ACHN (cell line): ENCODE measurements at places on chromosomes 2 and 18.

- no peak for DNase-seq
Measured at GRCh38 chr18:61732854-61733253, 160.0 kb downstream of the RNF152 start.

DNA sequence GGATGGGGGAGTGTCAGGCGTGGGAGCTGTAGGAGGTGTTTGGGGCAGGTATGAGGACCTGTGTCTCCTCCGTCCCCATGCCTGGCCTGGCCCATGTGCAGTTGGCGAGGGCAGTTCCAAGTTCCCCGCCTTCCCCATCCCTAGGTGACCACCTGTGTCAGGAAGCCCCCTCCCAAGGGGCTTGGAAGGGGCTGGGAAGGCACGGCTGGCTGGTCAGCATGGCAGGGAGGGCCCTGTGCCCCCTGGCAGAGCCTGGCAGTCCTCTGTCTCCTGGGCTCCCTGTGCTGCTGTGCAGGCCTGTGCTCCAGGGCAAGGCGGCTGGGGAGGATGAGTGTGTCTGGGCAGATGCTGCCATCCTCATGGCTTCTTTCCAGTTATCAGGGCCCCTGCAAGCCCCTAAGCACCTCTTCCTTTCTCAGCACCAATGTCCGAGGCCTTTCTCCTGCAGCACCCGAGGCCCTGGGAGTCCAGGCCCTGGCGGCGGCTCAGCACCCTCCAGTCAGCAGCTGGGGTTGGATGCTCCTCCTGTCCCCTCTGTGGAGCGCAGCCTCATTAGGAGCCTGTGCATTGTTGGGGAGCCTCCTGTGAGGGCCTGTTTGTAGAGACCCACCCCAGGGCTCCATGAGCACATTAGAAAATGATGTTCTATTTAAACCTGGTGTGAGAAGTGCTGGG is 101.7 kb downstream of the FAM210A start:
- no peak for DNase-seq

DNA sequence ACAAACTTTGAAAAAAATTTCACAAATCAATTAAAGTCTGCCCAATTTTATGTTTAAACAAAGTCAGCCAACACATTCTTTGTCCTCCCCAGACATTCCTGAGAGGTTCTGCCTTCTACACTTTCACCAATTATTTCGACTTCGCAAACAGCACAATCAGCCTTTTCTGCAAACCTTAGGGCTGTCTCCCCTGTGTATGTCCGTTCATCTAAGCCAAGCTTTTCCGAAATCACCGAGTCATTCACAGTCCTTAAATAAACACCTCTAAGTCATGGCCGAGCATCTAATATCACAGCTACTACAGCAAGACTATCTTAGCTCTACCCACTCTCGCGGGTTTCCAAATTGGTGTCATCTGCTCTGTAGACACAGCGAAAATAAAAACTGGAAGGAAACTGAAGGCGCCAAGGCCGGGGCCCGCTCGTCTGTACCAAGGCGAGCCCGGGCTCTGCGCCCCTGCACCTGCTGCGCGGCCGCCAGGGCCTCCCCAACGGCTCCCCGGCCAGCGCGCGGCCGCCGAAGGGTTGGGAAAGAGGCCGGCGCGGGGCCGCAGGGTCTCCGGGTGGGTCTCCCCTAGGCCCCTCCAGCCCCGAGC is 730 bp downstream of the ODC1 start:
- peak; percentile 52 for DNase-seq

DNA sequence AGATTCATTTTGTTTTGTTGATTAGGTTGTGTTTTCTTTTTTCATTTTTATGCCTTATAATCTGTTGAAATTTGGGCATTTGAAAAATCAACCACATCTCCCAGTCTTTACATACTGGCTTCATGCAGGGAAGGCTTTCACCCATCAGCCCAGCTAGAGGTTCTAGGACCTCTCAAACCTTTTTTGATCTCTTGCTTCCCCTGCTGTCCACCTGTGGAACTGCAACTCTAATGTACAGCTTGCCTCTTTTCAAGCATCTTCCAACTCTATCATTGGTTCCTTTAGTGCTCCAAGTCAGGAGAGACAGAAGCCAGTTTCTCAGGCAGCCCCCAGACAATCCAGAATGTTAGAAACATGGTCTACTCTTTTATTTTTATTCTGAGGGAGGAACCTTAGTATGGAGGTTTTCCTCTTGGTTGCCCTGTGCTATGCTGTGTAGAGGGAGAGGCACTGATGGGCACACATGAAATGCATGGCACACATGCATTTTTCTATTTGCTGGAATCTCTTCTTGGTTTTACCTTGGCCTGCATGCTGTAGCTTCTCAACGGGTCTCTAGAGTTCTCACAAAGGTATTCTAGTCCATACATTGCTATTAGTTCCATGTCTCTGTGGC is 107.2 kb upstream of the L3MBTL4 start:
- peak; percentile 61 for DNase-seq

DNA sequence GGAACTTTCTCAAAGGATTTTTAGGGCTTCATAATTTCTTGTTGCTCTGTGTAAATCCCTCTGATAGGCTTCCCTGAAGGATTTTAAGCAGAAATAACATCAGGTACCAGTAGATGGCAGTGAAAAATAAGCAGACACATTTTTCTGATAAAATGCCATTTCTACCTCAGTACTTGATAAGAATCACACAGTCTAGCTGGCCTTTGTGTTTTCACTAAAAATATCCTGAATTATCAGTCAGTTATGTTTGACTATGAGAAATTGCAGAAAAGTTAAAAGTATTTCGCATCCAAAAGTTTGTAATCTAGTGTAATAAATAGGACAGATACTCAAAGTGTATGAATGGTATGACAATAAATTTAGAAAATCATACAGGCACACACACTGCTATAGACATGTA is 68.7 kb downstream of the DNAJC10 start:
- peak; percentile 49 for DNase-seq

DNA sequence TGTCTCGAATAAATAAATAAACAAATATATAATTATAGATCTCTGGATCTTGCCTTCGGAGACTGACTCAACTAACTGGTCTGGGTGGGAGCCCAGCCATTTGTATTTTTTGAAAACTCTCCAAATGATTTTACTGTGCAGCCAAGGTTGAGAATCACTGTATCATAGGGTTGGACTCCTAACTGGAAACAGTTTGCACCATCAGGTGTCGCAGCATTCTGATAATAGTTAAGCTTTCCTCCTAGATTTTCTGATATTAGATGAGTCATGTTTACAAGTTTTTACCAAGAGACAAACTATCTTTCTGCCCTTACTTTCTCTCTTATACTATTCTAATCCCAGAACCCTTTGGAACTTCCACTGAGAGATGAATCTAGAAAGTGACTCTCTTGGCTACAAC is 16.8 kb downstream of the IL37 start:
- no peak for DNase-seq

- DNase-seq = no peak
Measured at GRCh38 chr2:3420769-3421397, 41.4 kb downstream of the TRAPPC12 start.

DNA sequence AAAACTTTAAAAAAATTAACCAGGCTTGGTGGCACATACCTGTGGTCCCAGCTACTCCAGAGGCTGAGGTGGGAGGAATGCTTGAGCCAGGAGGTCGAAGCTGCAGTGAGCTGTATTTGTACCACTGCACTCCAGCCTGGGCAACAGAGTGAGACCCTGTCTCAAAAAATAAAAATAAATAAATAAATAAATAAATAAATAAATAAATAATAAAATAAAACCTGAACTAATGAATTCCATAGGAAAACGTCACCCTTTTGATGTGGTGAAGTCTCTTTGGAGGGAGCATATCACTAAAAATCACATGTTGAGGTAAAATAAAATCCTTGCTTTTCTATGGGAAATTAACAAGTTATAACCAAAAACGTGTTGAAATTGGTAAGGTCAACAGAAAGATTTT is 29.6 kb upstream of the ITGAV start:
- no peak for DNase-seq

GRCh38 chr2:113132414-113133021 is 5.1 kb downstream of the IL1RN start:
- no peak for DNase-seq

GRCh38 chr18:11986061-11986460 is 4.8 kb downstream of the IMPA2 start:
- DNase-seq = no peak

GRCh38 chr2:111178730-111179405 is 58.2 kb downstream of the BCL2L11 start:
- peak; percentile 35 for DNase-seq

- no peak for DNase-seq
Measured at GRCh38 chr2:180901331-180901730, 79.1 kb upstream of the UBE2E3 start.

GRCh38 chr2:170712653-170713542 is 2.2 kb upstream of the SP5 start:
- no peak for DNase-seq

- no peak for DNase-seq
Measured at GRCh38 chr18:13564579-13564978, 161.8 kb downstream of the FAM210A start.

DNA sequence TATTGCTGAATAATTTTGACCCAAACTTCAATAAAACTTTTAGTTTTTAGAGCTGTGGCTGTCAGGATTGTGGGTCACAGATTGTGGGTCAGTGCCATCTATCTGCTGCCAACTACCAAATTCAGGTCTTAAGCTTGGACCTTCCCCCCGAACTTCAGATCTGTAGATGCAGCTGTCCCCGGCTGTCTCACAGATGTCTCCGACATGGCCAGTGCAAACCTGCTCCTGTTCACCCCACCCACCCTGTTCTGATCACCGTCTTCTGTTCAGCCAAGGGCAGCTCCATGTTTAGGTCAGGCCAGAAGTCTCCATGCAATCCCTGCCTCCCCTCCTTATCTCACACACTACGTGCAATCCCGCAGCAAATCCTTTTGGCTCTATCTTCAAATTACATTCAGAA is 175.0 kb downstream of the PRKCE start:
- DNase-seq = no peak

- DNase-seq = no peak
Measured at GRCh38 chr2:30366199-30366691, 80.8 kb upstream of the LCLAT1 start.

DNA sequence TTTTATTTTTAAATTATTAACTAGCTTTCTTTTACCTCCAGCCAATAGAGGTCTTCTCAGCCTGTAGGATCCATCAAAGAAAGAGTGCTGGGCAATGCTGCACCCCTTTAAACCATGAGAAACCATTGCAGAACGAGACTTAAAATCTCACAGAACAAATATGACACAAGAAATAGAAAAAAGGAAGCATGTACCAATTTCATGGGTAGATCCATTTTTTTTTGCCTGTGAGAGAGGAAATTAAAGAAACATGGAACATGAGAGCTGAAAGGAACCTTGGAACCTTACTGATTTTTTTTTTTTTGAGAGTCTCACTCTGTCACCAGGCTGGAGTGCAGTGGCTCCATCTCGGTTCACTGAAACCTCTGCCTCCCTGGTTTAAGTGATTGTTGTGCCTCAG is 14.0 kb downstream of the HRH4 start:
- no peak for DNase-seq

DNA sequence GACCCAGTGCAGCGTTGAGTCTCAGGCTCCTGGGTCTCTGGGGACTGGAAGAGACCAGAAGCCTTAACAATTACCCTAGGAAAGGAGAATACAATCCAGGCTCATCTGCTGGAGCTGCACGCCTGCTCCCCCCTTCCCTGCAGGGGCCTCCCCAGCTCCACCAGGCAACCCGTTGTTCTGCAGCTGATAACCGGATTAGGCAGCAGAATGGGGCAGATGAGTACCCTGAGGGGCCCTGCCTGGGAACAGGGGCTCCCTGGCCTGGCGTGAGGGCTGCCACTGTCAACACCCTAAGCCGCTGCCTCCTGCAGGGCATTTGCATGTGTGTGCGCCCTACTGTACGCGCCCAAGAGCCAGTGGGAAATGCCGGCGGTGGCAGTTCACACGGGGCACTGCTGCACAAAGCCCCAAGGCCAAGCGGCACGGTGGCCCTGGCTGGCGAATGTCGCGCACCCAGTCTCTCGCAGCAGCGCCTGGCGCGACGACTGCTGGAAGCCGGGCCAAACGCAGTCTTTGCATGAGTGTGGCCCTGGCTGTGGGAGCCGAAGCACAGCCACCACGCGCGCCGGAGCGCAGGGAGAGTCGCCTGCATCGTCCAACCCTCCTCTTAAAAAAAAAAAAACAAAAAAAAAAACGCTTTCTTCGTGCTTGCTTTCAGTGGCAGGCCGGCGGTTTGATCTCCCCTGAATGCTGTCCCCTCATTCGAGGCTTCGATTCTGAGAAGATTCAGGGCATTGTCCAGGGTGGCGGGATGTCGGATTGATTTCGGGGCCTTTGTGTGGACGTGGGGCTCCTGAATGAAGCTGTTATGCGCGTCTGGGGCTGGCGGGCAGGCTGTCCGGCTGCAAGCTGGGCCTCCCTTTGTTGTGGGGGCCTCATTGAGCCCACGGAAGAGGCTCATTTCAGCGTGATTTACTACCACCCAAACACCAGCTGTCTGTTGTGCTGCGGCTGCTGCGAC is 63.8 kb downstream of the SETBP1 start:
- no peak for DNase-seq

- peak; percentile 85 for DNase-seq
Measured at GRCh38 chr2:37585982-37586621, 85.3 kb downstream of the CDC42EP3 start.

DNA sequence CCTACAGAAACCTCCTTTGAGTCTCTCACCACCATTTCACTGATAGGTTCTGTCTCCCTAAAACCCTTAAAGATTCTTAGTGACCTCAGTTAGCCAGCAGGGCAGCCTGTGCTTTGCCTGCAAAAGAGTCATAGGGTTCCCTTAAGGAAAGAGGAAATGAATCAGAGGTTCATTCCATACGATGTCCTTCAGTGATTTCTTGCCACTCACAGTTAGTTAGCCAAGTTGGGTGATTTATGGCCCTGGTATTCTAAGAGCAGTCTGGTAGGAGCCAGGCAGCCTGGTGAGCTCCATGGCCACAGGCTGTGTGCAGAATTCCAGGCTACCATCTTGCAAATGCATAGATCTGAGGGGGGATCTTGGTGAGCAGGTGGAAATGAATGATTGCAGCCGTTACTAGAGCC is 18.7 kb upstream of the CCBE1 start:
- peak; percentile 96 for DNase-seq

- peak; percentile 65 for DNase-seq
Measured at GRCh38 chr2:9990736-9991135, 39.2 kb downstream of the GRHL1 start.

GRCh38 chr2:148619560-148620195 is 24.9 kb upstream of the EPC2 start:
- DNase-seq = no peak
